ENCODE measurements at places on chromosomes 7 and 10.

DNA sequence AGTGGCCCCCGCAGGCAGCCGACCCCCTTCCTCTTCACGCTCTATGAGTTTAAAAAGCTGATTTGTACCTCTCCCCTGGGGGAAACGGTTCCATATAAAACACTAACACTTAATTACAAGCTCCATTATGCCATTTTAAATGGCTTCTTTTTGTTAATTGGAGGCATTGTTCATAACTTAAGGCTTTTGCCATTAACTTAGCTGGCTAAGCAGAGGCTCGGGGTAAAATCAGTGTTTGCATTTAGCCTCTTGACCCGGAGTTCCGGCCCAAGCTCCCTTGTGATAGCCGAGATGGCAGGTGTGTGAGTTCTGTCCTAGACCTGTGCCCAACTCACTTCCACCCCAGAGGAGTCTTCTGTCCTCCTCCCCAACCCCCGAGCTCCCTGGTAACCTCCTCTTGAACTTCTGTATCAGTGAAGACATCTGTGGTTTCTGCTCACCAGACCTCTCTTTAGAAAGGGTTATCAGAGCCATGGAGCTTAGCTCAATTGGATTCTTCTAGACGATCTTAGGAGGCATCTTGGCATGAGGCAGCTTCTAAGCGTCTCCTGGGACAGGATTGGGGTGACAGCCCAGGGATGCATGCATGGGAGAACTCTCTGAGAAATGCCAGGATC lies 34.2 kb upstream of the SH2B2 start:
- DNase-seq, result no peak

DNA sequence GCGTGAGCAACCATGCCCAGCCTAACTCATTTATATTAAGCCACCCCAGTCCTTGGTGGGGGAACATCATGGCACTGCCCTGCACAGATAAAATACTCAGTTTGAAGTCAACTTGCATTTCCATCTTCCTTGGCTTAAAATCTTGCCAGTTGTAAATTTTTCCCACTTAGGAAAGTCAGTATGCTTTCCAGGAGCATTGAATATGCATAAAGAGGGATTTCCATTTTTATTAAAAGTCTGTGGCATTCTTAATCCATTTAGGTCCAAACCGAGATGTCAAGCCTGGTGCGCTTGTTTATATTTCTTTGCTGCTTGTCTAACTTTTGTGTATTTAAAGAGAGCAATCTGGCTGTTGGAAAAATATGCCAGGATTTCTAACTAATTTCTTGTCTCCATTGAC lies 26.1 kb downstream of the MAP3K8 start:
- DNase-seq, result no peak

GRCh38 chr10:71984809-71985388 lies 20.7 kb downstream of the CHST3 start:
- no peak for DNase-seq

- DNase-seq, result no peak
Measured at GRCh38 chr10:89245802-89246201, 5.8 kb downstream of the LIPA start.

DNA sequence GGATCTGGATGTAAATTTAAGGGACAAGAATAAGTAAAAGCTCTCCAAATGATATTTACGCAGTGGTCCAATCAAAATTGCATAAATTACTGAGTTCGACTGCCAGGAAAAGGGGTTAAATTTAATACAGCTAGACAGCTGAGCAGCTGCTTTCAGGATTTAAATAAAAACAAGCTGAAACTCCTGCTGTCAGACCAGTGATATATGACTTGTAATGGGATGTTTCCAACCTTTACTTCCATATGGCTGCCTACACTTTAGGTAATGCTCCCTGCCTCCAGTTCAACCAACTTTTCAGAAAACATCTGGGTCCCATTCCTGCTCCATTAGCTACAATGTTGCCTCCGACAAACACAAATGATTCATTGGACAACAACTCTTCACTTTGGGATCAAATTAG lies 326.3 kb upstream of the DGKB start:
- no peak for DNase-seq

- DNase-seq, result no peak
Measured at GRCh38 chr10:97549587-97550322, 22.8 kb upstream of the ANKRD2 start.

- DNase-seq, result no peak
Measured at GRCh38 chr7:11538751-11539299, 293.2 kb downstream of the THSD7A start.

- DNase-seq, result no peak
Measured at GRCh38 chr10:27035163-27035562, 65.1 kb downstream of the ANKRD26 start.

- DNase-seq, result no peak
Measured at GRCh38 chr10:72229261-72230251, 13.5 kb upstream of the ASCC1 start.

- no peak for DNase-seq
Measured at GRCh38 chr10:88670497-88670896, 6.3 kb downstream of the LIPF start.

DNA sequence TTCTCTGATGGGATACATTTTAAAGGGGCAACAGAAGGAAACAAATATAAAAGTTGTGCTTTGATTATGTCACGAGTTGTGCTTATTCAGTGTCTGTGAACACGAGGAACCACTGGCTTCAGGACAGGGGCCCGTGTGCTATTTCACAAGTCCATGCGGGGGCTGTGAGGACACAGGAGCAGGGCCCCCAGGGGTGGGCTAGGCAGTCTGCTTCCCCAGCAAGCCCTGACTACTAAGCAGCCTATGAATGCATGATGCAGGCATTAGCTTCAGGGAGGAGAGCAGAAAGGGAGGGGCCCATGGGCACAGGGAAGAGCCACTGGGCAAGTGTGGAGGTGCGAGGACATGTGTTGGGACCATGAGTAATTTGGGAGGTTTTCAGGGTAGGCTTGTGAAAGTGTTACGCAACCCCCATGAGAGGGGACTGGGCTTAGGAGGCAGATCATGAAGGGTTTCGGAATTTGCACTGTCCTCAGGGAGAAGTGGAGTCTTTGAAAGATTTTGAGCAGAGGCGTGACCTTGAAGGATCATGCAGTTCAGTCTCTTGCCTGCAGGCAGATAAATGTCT lies 424.9 kb downstream of the CALN1 start:
- DNase-seq, result no peak

DNA sequence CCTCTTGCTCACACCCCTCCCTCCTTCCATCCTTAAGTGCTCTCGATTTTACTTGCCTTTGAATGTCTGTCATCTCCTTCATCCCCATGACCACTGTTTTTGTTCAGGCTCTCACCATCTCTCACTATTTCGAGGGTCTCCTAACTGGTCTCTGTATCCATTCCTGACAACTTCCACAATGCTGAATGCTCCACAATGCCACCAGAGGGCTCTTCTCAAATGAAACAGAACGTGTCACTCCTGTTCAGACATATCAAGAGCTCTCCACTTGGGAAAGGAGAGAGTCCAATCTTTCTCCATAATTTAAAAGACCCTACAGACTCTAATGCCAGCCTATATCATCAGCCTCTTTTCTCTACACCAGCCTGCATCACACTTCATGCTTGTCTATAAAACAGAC lies 9.0 kb upstream of the SLC13A1 start:
- no peak for DNase-seq

DNA sequence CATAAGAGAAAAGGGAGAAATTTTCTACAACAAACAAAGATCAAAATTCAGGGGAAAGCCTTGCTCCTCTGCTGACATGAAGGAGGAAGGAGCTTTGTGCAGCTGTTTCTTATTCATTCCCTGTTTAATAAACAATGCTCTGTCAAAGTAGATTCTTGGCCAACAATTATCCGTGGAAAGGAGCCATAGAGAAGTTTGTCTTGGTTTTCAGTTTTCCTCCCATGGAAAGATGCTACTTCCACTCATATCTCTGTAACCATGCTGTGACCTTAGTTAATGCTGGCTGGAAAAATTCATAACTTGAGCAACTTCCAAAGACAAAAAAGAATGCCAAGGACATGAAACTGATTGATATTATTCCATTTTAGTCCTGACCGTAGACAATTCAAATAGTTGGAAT lies 8.1 kb downstream of the DDC start:
- DNase-seq, result no peak

- peak; percentile 86 for DNase-seq
Measured at GRCh38 chr10:126059076-126059826, 162.9 kb downstream of the FANK1 start.

GRCh38 chr10:75803816-75804552 lies 372.6 kb downstream of the LRMDA start:
- DNase-seq, result no peak

GRCh38 chr7:42338231-42338915 lies 101.4 kb upstream of the GLI3 start:
- DNase-seq, result no peak

- no peak for DNase-seq
Measured at GRCh38 chr10:99852481-99853213, 70.2 kb downstream of the ABCC2 start.

- DNase-seq, result no peak
Measured at GRCh38 chr7:6315746-6316145, 43.3 kb upstream of the CYTH3 start.
